ENCODE measurements at places on chromosomes 7 and 10.

DNA sequence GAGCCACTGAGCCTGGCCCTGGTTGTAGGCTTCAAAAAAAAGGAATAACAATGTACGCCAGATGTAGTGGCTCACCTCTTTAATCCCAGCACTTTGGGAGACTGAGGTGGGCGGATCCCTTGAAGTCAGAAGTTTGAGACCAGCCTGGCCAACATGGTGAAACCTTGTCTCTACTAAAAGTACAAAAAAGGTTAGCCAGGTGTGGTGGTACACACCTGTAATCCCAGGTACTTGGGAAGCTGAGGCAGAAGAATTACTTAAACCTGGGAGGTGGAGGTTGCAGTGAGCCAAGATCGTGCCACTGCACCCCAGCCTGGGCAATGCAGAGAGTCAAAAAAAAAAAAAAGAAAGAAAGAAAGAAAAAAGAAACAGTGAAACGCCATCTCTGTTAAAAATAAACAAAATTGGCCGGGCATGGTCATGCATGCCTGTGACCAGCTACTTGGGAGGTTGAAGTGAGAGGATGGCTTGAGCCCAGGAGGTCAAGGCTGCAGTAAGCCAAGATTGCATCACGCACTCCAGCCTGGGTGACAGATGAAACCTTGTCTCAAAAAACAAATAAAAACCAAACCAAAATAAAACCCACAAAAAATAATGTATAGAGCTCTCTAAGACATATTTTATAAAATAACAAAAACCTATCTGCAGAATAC lies 4.7 kb upstream of the KLHDC10 start:
- DNase-seq = no peak

DNA sequence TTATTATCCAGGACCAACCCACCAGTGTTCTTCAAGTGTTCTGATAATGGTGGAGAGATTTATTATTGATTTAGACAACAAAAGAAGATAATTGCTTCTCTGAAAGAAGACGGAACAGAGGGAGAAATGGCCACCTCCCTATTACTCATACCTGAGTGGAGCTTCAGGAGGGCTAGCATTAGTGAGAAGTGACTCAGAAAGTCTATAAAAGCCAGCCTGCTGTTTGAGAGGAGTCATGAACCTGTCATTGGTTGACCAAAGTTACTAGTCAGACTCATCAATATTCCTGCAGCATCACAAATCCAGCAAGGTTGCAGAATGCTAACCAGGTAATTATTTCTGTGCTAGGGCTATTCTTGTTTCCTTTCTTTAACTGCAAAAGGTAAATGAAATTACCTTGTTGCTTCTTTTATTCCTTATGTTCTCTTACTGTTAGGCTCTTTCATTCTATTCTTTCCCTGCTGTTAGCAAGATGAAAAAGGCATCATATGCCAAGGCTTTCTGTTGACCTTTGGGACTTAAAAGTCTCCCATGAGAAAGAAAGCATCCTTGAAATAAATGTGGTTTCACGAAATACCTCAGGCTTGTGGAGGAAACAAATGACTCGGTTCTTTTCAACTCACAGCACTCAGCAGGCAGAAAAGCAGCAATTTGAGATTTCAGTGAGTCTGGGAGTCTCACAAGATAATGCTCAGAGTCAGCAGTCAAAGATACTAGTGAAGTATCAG lies 256.4 kb upstream of the PHYHIPL start:
- DNase-seq = no peak

DNA sequence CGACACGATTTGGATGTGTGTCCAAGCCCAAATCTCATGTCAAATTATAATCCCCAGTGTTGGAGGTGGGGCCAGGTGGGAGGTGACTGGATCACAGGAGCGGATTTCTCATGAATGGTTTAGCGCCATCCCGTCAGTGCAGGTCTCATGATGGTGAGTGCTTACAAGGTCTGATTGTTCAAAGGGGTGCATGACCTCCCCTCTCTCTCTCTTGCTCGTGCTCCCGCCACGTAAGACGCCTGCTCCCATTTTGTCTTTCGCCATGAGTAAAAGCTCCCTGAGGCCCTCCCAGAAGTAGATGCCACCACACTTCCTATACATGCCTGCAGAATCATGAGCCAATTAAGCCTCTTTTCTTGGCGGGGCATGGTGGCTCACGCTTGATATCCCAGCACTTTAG lies 71.5 kb upstream of the NANOS1 start:
- no peak for DNase-seq

- DNase-seq = no peak
These were observed 311.4 kb downstream of the ADARB2 start for GRCh38 chr10:1425879-1426278.

- no peak for DNase-seq
These were observed 52.0 kb downstream of the P4HA1 start for GRCh38 chr10:73044378-73045285.

- DNase-seq = no peak
These were observed 80.2 kb downstream of the PRTFDC1 start for GRCh38 chr10:24872049-24872789.

GRCh38 chr10:69176823-69177222 lies 3.2 kb upstream of the SUPV3L1 start:
- DNase-seq = no peak

- no peak for DNase-seq
These were observed 538.7 kb downstream of the TFEC start for GRCh38 chr7:115491744-115492380.

DNA sequence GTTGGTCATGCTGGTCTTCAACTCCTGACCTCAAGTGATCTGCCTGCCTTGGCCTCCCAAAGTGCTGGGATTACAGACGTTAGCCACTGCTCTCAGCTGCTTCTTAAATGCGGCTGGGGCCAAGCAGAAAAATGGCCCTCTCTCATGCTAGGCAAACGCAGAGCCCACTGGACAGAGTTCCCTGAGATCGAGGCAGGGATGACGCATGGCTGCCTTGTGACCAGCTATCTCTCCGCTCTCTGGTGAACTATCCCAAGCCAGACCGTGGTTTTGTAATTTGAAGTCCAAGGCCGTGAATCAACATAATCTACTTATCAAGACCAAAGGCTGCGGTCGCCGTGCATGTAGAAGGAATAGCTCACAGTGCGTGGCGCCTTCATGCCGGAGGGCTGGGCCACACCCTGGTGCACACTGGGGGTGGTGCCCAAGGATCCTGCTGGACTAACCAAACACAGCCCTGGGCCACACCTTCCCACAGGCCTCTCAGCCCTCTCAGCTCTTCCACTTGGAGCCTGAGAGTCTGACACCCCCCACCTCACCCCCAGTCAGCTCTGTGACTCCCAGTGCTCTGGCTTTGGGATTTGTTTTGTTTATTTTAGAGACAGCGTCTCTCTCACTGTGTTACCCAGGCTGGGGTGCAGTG lies 88.1 kb upstream of the CUX1 start:
- DNase-seq = no peak
